ENCODE measurements at places on chromosomes 5 and 9. TPM values are rescaled to one million over a fixed set of nuclear protein-coding genes. Genes with fewer than 3 reads are reported as not detected.

DENND4C gene
- total RNA-seq: 40.0 TPM

HEXB gene
- 438 TPM for total RNA-seq

RABGAP1 gene
- 24.2 TPM for total RNA-seq

EPB41L4A gene
- total RNA-seq: 1.2 TPM

BNC2 gene
- total RNA-seq: 9.9 TPM

PCDHGC4 gene
- total RNA-seq: 0.22 TPM

DNA sequence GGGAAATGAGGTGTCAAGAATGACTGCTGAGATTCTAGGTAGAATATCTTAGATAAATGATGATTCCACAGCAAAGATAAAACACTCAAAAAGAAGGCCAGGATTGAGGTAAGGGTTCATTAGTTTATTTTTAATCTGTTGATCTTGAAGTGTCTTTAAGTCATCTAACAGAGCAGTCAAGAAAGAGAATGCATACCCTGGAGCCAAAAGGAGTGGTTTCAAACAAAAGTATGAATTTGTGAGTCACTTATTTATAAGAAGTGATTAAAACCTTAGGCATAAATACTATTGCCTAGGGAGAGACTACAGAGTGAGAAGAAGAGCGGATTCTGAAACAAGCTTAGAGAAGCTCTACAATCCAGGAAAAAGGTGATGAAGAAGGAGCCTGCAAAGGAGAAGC lies 541.0 kb downstream of the DTWD2 start:
- DNase-seq: no peak

DNA sequence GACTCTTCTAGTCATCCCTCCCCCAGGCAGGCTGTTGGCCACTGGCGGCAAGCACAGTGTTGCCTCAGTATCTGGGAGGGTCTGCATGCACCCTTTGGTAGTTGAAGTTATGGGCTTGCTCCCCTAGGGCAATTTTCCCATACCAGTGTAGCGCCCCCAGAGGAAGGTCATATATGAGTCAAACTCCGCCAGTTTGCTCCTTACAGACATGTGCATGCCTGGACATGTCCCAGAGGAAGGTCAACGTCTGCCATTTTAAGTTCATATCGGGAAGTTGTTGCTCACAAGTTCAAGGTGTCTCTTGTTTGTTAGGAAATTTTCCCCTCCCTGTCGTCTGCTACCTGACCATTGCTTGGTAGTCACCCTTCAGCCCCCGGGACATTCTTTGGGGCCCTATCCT lies 51.3 kb upstream of the MROH2B start:
- no peak for DNase-seq

GRCh38 chr9:136648751-136649150 lies 14.0 kb upstream of the EGFL7 start:
- DNase-seq: no peak

DNA sequence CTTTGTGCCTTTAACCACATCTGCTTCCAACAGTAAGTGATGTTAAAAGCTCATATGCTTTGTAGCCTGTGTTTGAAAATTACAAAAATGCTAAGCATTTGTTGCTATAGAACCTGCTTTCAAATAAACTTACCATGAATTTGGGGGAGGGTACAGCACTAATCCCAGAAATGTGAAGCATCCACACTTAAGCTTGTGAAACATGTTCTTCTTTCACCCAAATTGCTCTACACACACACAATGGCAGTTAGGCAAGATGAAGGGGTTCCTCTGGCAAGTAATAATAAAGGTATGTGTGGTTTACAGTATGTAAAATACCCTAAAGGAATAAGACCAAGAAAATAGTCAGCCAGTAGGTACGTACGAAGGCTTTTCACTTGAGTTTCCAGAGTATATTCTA lies 165.6 kb downstream of the SMARCA2 start:
- no peak for DNase-seq

- no peak for DNase-seq
Measured at GRCh38 chr9:1922026-1922425, 93.1 kb upstream of the SMARCA2 start.
